ENCODE measurements at places on chromosomes 5 and 9. TPM values are rescaled to one million over a fixed set of nuclear protein-coding genes. Genes with fewer than 3 reads are reported as not detected.

The PRRX2 gene
- total RNA-seq, result not detected

The C9orf43 gene
- total RNA-seq, result 0.73 TPM

The SIT1 gene
- total RNA-seq, result not detected

The FCN2 gene
- not detected for total RNA-seq

The RBM27 gene
- total RNA-seq, result 42.8 TPM

The AGTPBP1 gene
- 144 TPM for total RNA-seq

The PCDHB14 gene
- 16.3 TPM for total RNA-seq

The MYOZ3 gene
- 1.8 TPM for total RNA-seq

The ARL14EPL gene
- total RNA-seq, result not detected

The IGIP gene
- 8.3 TPM for total RNA-seq

Data from cerebellum (tissue), 4 donors.